COR-L47 (cell line): ENCODE measurements at places on chromosomes 7 and 10.

DNA sequence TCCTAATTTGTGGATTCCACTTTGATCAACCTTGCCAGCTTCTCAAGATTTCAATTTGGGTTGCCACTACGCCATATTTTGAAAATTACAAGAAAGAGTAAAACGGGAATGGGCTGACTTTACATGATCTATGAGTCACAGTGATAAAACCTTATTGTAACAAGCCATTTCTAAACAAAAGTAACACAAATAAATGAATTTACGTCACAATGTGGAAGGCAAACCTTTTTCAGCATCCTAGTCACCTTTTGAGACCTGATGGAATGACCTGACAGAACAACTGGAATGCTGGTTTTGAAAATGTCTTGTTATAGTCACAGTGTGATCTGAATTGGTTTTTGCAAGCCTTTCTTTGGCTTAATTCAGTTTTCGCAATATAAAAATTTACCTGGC is 85.9 kb downstream of the CDK6 start:
- no peak for DNase-seq

DNA sequence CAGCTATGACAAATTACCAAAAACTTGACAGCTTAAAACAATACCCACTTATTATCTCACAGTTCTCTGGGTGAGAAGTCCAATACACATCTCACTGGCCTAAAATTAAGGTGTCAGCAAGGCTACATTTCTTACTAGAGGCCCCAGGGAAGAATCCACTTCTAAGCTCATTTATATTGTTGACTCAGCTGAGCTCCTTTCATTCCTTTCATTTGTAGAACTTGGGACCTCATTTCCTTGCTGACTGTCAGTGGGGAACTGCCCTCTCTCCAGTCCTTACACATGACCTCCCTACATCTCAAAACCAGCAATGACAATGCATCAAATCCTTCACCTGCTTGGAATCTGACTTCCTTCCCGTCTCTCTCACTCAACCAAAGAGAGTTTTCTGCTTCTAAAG is 240.3 kb downstream of the IPMK start:
- DNase-seq = peak; percentile 25

DNA sequence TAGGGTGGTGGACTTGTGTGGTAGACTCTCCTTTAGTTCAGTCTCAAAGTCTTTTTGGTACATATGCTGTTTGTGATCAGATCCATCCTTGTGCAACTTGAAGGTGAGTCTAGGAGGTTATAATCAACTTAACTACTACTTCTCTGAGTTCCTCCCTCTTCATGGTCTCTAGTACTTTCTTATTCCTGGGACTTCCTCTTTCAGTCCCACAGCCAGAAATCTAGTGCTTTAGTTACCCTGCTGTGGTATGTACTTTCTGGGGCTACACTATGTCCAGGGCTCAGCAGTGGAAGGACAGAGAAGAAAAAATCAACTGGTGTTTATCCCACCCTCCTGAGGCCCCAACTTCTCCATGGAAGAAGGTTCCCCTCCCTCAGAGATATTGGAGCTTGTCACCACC is 19.4 kb upstream of the ATAD1 start:
- no peak for DNase-seq

GRCh38 chr10:69068549-69068948 is 19.4 kb upstream of the SRGN start:
- DNase-seq = no peak

DNA sequence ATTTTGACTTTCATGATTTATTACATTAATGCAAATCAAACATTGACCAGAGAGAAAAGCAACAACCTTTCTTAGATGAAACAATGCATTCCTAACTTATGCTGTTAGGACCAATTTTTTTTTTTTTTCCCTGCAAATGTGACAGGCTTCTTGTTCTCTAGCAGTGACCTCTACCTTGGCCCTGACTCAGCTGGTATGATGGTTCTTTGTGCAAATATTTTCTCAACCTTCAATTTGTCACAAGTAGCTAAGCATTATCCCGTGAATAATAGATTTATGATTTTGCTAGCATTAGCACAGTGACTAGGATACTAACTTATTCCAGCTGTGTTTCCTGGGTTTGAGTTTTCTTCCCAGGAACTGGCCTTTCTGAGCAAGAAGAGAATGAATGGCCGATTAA is 64.9 kb downstream of the PPP1R9A start:
- no peak for DNase-seq

GRCh38 chr10:88987243-88987725 is 3.3 kb upstream of the FAS start:
- no peak for DNase-seq

DNA sequence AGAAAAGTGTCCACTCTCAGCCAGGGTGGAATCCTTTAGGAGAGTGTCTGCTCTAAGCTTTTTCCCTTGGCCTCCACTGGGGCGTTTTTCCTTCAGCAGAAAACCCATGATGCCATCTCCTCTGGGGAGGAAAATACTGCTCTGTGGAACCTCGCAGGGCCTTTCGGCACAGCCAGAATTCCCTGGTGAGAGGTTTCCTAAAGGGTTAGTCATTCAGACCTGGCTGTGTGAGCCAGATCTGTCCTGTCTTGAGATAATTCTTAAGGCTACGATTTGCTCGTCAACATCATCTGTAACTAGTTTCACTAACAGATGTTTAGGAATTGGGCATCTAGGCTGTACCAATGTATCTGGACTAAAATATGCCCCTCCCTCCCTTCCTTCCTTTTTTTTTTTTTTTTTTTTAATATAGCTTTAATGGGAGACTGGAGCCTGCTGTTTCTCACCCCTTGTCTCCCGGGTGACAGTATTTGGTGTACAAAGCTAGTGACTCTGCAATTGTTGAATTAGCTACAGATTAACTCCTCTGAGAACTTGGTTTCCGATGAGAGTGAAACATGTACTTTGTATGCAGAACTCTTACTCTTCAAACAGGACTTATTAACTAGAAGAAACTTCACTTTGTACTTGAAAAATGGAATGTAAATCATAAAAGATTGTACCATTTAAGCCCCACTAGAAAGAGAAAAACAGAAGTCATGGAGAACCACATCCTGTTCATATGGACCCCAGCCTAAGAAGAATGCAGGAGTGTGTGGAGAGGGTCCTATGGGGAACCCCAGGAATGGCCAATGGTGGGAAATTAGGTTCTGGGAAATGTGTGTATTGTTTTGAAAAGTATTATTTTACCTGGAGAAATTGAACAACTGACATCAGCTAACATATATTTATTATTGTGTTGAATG is 230.9 kb downstream of the CAMK1D start:
- DNase-seq = no peak

DNA sequence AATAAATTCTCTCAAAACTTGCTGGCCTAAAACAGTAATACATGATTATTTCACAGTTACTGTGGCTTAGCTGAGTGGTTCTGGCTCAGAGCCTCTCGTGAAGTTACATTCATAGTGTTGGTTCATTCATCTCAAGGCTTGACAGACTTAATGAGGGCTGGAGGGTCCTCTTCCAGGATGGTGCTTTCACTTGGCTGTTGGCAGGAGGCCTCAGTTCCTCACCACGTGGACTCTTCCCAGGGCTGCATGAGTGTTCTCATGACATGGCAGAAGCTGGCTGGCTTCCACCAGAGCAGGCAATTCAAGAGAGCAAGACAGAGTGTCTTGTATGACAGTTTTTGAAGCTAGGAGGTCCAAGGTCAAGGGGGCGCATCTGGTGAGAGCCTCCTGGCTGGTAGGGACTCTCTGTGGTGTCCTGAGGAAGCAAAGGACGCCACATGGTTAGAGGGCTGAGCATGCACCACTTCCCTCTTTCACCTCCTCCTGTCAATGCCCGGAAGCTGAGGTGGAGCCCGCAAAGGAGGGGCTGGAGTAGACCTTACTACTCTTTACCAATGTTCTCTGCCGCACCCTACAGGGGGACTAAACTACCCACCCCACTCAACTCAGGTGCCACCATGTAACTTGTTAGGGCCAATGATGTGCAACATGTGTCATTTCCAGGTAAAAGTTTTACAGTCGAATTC is 58.2 kb upstream of the YAE1 start:
- no peak for DNase-seq

DNA sequence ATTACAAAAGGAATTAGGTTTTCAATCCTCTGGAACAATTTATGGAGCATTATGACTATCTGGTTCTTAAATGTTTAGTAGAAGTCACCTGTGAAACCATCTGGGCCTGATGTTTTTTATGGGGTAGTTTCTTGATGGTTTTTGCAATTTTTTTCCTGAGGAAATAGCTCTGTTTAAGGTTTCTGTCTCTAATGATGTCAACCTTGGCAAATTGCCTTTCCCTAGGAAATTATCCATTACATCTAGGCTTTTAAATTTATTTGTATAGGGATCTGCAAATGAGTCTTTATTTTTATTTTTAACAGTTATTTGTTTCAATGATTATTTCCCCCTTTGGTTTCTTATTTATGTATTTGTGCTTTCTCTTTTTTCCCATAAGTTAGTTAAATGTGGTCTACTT is 222.8 kb downstream of the GALNT17 start:
- DNase-seq = no peak

DNA sequence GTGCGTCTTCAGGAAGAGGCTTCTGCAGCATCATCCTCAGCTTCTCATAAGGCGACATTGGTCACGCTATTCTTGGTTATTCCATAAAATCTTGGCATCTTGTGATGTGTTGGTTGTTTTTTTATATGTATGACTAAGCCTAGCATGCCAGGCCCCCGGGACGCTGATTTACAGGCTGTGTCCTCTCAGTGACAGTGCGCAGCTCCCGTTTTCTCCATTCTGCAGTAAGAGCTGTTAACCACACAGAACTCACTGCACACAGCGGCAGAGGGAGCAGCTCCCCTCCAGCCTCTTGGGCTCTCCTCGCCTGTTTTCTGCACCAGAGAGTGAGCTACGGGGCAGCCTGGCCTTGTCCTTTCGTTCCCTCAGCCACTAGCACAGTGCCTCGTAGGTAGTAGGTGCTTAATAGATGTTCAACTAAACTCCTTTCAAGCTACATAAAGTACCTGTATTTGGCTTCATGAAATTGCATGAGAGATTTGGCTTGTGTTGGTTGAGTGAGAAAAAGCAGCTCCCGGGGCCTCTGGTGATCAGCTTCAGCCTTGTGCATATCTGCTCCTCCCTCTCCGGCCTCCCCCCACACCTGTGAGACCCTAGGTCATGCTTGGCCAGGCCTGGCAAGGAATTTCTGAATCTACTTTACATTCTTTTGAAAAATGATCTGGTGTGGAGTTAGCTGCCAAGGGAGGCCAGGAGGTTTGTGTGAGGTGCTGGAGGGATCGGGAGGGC is 116.2 kb downstream of the WDR37 start:
- no peak for DNase-seq

DNA sequence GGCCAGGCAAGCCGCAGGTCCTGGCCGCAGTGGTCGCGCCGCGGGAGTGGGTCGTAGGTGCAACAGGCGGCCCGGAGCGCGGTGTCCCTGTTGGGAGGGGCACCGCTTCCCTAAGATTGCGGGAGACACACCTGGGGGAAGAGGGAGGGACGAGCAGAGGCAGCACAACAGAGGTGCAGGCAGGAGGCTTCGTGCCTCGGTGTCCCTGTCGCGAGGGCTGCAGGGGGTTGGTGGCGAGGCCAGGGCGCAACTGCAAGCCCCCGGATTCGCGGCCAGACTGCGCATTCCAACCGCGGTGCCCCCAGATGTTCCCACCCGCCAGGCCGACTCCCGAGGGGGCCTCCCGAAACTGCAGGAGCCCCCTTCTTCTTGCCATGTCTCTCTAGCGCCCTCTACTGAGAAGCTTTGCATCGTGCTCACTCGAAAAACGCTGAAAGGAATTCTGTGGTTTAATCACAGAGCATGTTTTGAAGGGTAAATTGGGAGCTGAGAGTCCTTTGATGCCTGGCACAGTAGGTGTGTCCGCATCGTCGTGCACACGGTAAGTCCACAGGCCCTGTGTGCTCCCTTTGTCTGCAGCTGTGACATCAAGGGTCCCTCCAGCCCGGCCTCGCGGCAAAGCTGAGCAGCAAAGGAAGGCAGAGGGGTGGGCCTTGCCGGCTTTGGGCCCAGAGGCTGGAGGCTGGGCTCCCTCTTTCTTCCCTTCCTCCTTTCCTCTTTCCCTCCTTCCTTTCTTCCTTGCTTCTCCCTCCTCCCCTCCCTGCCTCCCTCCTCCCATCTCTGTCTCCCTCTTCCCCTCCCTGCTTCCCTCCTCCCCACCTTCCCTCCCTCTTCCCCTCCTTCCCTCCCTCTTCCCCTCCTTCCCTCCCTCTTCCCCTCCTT is 6.2 kb upstream of the MBL2 start:
- DNase-seq = no peak

DNA sequence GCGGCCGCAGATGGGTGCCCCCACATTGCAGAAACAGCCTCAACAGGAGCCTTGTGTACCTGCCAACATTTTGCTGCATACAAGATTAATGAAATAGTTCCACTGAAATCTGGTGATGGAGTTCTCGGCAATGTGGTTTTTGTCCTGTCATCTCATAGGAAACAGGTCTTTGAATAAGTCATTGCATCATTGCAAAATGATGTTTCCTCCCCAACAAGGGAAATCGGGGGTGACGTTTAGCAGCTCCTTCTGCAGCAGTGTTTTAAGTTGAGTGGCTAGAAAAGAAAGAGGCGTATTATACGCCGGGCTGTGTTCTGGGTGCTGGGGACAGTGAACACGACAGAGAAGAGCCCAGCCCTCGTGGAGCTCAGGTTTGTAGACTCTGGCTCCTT is 177.0 kb downstream of the PRKAG2 start:
- DNase-seq = no peak

GRCh38 chr7:101717628-101718357 is 88.7 kb upstream of the MYL10 start:
- no peak for DNase-seq

GRCh38 chr10:18157881-18158280 is 17.7 kb downstream of the CACNB2 start:
- DNase-seq = no peak

- DNase-seq = no peak
Measured at GRCh38 chr10:1119027-1119426, 62.8 kb downstream of the WDR37 start.

- DNase-seq = no peak
Measured at GRCh38 chr7:20696002-20696605, 80.6 kb downstream of the ABCB5 start.

- no peak for DNase-seq
Measured at GRCh38 chr10:3350617-3351258, 178.2 kb upstream of the PITRM1 start.

DNA sequence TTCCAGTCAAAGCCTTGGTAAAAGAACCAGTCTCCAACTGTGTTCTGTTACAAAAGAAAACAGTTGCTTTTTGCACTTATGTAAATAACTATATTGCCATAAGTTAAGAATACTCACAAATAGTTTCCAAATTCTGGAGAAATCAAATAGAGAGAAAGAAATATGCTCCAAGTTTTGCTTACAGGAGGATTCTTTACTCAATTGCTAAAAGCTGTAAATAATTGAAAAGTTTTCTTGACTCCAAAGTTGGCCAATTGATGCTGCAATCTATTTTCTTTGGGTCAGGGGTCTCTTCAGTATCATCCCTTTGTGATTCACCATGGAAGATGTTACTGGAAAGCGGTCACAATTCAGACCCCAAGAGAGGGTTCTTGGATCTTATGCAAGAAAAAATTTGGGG is 36.0 kb downstream of the NEURL1 start:
- DNase-seq = no peak

GRCh38 chr7:24017519-24017918 is 266.5 kb upstream of the NPY start:
- no peak for DNase-seq

GRCh38 chr7:157674027-157674714 is 337.4 kb downstream of the DNAJB6 start:
- DNase-seq = no peak

- peak; percentile 20 for DNase-seq
Measured at GRCh38 chr10:92291921-92292845, 1.2 kb downstream of the MARCHF5 start.
